Substantia nigra (tissue), 51 donors: ENCODE measurements at places on chromosomes 3 and 15.

DNA sequence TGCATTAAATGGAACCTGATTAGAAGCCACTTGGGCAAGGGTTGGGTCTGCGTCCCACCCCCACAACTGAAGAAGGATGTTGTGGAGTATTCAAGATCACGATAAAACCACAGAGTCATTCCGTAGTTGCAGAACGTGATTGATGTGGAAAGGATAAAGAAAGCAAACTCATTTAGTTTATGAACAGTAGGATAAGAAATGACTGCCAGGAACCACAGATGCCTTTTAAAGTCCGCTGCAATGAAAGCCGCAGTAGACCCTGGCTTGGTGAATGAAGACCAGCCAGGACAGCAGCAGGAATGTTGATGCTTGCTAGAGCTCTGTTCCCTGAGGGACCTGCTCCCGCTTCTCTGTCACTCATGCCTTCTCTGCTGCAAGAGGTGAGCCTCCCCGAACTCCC is 111.5 kb downstream of the GABRG3 start:
- no peak for DNase-seq

GRCh38 chr3:71776538-71776937 is 8.4 kb downstream of the PROK2 start:
- DNase-seq: no peak

DNA sequence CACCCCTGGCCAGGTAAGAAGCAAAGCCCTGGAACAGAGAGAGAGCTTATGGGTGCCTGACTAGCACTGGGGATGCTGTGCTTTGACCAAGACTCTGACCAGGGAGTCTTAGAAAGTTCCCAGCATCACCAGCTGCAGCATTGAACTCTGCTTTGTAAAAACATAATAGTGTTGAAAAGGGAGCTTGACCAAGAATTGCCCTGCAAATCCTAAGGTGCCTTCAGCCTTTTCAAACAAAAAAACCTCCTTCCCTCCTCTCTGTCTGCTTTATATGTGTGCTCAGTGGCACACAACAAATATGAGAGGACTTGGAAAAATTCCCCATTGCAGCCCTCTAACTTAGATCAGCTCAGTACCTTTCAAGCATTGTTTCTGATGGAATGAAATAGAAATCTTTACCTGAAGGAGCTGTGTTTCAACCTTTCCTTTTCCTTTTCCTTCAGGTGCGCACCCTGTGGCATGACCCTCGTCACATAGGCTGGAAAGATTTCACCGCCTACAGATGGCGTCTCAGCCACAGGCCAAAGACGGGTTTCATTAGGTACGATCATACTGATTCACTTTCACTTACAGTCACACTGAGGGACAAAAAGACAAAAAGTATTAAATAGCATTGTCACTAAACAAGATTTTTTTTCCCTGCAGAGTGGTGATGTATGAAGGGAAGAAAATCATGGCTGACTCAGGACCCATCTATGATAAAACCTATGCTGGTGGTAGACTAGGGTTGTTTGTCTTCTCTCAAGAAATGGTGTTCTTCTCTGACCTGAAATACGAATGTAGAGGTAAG is 13.0 kb downstream of the THBS1 start:
- no peak for DNase-seq

GRCh38 chr3:32487781-32488473 is 14.7 kb downstream of the CMTM6 start:
- DNase-seq: no peak

- DNase-seq: no peak
Observed at GRCh38 chr3:147921051-147921450, 511.9 kb downstream of the ZIC1 start.

DNA sequence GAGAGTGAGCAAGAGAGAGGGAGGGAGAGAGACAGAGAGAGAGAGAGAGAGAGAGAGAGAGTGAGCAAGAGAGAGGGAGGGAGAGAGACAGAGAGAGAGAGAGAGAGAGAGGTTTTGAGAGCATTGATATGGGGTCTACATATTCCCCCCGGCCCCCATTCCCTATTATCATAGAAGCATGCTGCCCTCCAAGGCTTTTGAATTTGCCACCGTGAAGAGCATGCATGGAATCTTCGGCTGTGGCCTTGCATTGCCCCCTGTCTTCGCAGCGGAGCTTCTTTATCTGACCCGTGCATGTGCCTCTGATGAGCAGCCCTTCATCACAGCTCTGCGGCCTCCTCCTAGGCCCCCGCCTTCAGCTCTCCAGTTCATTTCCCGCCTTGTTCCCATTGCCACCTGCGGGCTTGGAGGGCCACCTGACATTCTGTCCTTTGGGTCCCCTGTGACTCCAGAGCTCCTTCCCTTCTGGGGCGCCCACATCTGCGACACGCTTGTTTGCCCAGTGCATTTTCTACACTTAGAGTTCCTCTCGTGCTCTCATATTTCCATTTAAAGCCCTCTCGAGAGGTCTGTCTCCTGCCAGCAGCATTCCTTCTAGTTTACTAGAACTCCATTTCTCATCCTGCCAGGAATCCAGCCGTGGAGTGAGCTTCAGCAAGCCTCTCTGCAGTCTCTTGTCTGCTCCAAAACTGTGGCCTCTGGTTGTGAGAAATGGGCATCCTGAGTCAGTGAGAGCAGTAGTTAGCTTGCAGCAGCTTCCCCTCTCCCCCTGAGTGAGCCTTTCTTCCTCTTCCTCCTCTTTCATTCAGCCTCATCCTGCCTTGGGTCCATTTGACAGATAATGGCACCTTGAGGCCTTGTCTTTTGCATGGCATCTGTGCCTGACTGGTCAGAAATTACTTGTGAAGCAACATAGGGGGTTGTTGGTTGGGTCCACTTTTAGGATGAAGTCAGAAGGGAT is 25.3 kb downstream of the LPP start:
- no peak for DNase-seq

GRCh38 chr3:143315766-143316165 is 196.2 kb downstream of the CHST2 start:
- no peak for DNase-seq

DNA sequence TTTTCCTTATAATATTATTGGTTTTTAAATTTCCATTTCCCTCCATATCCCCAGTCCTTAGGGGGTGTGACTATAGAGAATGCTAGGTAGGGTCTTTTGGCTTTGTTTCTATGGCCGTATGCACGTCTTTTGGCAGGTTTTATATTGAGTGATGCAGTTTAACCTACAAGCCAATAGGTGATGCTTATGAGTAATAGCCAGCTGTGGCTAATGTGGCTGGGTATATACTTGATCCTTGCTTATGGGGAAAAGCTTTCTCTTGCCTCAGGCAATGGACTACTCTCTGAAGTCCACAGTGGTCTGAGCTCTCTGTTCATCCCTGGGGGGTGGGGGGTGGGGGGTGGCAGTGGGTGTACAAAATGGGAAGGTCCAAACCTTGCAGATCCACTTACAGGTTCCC is 223.9 kb downstream of the MFSD1 start:
- DNase-seq: no peak

GRCh38 chr3:19543212-19543841 is 390.7 kb downstream of the EFHB start:
- no peak for DNase-seq

- no peak for DNase-seq
Observed at GRCh38 chr3:134077649-134078161, 48.0 kb upstream of the SLCO2A1 start.

- no peak for DNase-seq
Observed at GRCh38 chr3:72655723-72656122, 192.5 kb downstream of the SHQ1 start.

DNA sequence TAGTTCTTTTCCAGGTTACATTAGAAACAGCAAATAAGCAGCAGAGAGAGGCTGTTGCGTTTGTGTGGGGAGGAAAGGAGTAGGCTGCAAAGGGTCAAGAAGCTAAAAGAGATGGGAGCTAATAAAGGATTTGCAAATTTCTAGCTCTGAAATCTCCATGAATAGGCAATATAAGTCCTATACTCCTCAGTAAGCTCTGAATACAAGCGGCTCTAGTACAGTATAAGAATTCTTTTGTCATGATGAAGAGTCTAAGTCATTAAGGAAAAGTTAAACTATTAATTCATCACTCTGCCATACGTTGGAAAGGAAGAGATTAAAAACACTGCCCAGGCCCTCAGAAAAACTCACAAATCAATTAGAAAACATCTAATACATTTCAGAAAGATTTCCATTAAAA is 59.3 kb downstream of the CEP152 start:
- no peak for DNase-seq

GRCh38 chr15:79008659-79009058 is 63.8 kb upstream of the CTSH start:
- DNase-seq: no peak

DNA sequence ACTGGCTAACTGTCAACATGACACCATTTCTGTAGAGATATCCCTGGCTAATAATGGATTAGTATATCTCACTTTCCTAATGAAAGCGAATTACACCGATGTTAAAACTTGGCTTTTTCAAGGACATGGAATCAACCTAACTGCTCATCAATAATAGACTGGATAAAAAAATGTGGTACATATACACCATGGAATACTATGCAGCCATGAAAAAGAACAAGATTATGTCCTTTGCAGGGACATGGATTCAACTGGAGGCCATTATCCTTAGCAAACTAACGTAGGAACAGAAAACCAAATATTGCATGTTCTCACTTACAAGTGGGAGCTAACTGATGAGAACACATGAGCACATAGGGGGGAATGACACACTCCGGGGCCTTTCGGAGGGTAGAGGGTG is 62.6 kb downstream of the ZIC1 start:
- no peak for DNase-seq

- DNase-seq: no peak
Observed at GRCh38 chr15:66488525-66488924, 9.0 kb downstream of the SNAPC5 start.
